ENCODE measurements at places on chromosomes 16 and 17.

- DNase-seq: no peak
Observed at GRCh38 chr16:24544640-24545039, 5.3 kb downstream of the RBBP6 start.

DNA sequence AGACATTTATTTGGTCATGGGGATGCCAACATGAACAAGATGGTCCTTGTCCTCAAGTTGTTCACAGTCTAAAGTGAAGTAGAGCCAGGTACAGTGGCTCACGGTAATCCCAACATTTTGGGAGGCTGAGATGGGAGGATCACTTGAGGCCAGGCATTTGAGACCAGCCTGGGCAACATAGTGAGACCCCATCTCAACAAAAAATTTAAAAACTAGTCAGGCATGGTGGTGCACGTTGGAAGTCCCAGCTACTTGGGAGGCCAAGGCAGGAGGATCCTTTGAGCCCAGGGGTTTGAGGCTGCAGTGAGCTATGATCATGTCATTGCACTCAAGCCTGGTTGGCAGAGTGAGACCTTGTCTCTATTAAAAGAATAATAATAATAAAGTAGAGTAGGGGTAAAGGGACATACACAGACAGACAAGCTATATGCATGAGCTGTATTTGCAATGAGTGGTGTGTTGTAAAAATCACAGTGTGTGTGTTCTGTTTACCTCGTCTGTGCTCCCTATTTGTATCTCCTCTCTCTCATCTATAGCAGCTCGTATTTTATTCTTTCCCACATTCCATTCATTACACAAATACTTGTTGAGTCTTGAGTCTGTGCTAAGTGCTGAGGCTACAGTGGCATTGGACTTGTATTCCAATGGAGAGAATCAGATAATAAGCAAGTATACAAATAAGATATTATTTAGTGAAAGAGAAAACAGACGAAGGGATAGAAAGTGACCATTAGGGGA lies 73.9 kb upstream of the DHX40 start:
- no peak for DNase-seq

- peak; percentile 29 for DNase-seq
Observed at GRCh38 chr17:69916761-69917160, 158.3 kb upstream of the KCNJ16 start.

- DNase-seq: no peak
Observed at GRCh38 chr16:71826533-71827017, 17.9 kb upstream of the AP1G1 start.
